ENCODE measurements at places on chromosomes 7 and 10.

DNA sequence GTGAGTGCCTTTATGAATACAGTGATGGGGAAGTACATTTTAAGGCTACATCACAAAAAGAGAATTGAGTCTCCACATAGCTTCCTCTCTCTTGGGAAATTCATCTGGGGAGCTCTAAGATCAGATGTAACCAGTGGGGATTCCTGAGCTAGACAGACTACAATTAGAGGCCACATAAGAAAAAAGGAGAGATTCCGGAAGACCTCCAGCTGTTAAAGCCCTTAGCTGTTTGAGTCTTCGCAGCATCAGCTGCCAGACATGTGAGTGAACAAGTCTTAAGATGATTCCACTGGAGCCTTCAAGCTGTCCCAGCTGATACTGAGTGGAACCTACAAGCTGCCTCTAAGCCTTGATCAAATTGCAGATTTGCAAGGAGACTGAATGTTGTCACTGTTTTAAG is 448.5 kb downstream of the NXPH1 start:
- no peak for DNase-seq

GRCh38 chr10:69394020-69394419 is 22.7 kb downstream of the TACR2 start:
- DNase-seq = no peak

DNA sequence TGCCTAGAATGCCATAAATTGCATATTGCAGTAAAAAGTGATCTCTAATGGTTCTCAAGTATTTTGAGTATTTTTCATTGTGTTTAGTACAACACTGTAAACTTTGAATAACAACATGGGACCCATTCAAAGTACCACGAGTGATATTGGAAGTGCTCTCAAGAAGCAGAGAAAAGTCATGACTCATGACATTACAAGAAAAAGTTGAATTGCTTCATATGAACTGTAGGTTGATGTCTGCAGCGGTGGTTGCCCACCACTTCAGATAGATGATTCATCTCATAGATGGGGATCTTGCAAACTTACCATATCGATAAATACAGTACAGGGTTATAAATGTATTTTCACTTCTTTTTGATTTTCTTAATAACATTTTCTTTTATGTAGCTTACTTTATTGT is 33.9 kb downstream of the ENTPD1 start:
- DNase-seq = peak; percentile 27

GRCh38 chr10:34627331-34627730 is 187.8 kb downstream of the PARD3 start:
- DNase-seq = peak; percentile 11

GRCh38 chr10:102504179-102504975 is 605 bp downstream of the SUFU start:
- peak; percentile 76 for DNase-seq

GRCh38 chr7:146116521-146117222 is at the start of gene CNTNAP2:
TSS of gene CNTNAP2 (plus strand) at chr7:146116801. CDS start at chr7:146116877, 76 bp downstream.
- DNase-seq = no peak

DNA sequence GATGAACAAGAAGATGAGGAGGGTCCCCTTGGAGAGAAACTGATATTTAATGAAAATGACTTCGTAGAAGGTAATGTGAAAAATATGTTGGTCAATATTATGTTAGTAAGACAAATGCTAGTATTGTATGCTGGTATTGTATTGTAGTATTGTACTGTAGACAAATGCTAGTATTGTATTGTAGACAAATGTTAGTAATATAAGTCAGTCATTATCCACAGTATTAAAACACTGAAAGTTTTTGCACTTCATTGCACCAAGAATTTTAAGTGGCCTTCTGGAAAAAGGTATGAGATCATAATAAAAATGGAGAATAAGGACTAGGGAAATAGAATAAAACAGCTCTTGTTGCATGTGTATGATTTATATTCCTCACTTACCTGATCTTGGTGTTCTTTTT is 17.5 kb downstream of the CSGALNACT2 start:
- DNase-seq = no peak

GRCh38 chr10:44989597-44990301 is 11.0 kb upstream of the ZNF22 start:
- no peak for DNase-seq

GRCh38 chr7:150665896-150666295 is 19.6 kb upstream of the GIMAP2 start:
- peak; percentile 1 for DNase-seq

DNA sequence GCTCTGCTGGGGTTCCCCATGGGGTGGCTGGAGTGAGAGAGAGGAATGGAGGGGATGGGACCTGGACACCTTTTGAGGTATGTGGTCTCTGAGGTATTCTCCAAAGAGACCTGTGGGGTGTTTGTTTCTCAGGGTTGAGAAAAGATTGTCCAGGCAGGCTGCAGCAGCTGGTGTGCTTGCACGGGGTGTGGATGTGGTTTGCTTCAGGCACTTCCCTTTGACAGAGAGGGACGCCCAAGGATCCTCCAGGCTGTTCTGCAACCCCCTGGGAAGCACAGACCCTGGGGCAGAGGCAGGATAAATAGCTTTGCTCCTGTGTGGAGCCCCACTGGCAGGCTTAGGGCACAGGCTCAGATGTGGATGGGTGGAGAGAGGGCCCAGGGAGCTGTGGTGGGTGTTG is 115.1 kb upstream of the AGK start:
- DNase-seq = no peak

DNA sequence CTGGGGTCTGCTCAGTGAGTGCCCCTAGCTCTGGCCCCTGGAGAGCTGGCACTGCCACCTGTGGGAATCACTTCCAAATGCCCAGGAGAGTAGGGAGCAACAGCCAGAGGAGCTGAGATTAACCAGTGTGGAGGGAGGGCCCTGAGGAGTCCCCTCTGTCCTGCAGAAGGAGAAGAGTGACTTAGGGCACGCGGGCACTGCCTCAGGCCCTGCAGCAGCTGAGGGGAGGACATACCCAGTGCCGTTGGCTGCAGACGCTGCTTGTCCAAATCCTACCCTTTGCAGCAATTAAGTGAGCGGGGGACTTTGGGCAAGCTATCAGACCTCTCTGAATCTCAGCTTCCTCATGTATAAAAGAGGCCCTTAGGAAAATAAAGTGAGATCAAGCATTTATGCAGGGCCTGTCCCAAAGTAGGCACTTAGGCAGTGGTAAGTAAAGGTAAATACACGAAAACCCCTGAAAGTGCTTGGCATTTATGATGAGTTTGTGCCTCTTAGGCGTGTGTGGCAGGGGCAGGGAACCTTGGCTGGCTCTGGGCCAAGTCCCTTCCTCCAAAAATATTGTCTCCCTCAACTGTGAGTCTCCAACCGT is 16.9 kb downstream of the PRF1 start:
- no peak for DNase-seq

DNA sequence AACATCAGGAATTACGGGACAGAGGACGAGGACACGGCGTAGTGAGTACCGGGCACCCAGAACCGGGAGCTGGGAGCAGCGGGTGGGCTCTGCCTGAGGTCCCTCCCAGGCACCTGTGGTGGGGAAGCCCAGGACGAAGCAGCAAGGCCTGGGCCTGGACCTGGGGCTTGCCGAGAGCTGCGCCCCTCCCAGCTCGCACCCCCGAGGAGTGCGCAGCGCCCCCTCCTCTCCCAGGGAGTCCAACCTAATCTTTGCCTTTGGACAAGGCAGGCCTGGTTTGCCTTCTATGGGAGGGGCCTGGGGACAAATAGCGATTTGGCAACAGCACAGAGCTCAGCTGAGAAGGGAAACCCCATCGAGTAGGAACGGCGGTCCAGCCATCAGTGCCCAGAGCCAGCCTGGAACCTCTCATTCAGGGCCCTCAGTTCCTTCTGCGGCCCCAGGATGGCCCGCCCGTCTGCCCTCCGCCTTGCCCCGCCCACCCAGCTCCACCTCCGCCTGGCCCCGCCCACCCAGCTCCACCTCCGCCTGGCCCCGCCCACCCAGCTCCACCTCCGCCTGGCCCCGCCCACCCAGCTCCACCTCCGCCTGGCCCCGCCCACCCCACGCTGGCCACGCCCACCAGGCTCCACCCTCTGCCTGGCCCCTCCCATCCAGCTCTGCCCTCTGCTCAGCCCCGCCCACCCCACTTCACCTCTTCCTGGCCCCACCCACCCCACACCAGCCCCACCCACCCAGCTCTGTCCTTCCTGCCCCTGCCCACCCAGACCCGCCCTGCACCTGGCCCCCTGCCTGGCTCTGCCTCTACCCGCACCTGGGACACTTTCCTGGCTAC is 32.5 kb upstream of the KNDC1 start:
- peak; percentile 33 for DNase-seq

- DNase-seq = no peak
Measured at GRCh38 chr7:12488341-12488740, 82.2 kb upstream of the SCIN start.

DNA sequence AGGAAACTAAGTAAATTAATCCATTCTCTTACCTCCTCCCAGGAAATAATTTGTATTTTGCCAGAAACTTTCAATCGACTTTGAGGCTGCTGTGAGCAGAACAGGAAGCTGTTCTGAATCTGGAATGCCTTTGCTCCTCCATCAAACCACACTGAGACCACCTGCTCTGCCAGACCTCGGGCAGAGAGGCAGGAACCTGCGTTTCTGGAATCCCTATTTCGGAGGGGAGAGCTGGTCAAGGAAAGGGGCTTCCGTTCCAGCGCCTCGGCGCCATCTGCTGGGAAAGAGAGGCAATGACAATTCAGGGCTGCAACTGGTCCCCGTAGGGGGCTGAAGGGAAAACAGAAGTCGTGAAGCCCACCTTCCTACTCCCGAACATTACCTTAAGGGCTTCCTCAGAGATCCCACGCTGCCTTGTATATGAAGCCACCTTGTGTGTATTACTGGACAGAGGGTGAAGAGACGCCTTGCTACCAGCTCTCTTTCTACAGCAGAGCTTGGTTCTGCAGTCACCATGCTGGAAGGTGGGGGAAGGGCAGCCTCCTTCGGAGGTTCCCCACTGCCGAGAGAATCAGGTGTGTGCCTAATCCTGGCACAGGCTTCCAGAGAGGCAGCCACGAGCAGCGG is 31.2 kb downstream of the ZNF467 start:
- DNase-seq = peak; percentile 73

- DNase-seq = no peak
Measured at GRCh38 chr10:113562069-113562468, 9.2 kb downstream of the HABP2 start.

GRCh38 chr10:63671317-63671937 is 150.2 kb downstream of the REEP3 start:
- no peak for DNase-seq

DNA sequence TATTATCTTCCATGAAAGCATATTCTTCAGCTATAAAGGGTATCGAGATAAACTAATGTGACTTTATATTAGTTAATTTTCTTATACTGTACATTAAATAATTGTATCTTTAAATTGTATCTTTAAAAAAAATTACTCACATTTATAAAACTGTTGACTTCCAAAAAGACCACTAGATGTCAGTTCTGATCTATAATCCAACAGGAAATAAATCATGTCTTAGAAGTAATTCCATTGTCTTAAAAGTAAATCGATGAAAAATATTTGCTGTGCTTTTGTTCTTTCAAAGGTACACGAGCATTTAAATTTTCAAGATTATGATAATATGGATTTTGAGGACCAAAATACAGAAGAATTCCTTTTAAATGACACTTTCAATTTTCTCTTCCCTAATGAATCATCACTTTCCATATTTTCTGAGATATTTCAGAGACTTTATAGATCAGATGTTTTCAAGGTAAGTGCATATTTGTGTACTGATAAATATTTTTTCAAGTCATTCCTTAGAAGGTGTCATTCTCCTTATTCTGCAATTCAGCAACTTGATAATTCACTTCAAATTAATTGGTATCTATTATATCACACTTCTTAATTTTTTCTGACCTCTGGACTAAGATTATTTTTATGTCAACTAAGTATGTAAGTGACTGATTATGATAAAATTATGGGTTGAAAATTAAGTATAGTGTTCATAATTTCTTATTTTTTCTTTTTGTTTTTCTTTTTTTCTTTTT is 138.5 kb downstream of the CPED1 start:
- peak; percentile 16 for DNase-seq

DNA sequence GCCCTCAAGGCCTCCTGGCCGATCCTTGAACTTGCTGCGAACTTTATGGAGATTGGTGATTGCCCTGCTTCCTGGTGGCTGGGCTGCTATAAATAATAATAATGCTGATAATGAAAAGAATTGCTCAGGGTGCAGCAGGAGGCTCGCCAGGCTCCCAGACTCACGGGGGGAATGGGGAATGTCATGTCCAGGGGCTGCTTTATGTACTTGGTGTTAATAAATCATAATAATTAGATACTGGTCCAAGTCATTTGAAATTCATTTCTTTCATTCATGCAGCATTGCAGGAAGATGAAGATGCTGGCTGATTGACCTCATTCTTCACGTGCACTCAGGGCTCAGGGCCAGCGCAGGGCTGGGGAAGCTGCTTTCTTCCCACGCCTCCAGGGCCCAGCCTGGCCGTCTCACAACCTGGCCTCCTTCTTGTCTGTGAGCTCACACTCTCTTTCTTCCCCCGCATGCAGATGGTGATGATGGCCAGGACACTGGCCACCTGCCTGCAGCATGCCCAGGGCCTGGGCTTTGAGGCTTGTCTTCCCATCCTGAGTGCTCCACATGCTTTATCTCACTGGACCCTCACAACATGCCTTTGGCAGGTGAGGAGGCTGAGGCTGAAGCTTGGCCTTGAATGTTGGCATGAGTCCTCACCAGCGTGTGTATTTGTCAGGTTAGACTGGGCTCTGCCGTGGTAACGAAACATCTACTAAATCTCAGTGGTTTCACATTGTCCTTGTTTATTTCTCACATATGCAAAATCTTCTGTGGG is 138.4 kb upstream of the TNS3 start:
- no peak for DNase-seq

GRCh38 chr7:97008275-97008917 is 3.0 kb downstream of the DLX6 start:
- DNase-seq = no peak

DNA sequence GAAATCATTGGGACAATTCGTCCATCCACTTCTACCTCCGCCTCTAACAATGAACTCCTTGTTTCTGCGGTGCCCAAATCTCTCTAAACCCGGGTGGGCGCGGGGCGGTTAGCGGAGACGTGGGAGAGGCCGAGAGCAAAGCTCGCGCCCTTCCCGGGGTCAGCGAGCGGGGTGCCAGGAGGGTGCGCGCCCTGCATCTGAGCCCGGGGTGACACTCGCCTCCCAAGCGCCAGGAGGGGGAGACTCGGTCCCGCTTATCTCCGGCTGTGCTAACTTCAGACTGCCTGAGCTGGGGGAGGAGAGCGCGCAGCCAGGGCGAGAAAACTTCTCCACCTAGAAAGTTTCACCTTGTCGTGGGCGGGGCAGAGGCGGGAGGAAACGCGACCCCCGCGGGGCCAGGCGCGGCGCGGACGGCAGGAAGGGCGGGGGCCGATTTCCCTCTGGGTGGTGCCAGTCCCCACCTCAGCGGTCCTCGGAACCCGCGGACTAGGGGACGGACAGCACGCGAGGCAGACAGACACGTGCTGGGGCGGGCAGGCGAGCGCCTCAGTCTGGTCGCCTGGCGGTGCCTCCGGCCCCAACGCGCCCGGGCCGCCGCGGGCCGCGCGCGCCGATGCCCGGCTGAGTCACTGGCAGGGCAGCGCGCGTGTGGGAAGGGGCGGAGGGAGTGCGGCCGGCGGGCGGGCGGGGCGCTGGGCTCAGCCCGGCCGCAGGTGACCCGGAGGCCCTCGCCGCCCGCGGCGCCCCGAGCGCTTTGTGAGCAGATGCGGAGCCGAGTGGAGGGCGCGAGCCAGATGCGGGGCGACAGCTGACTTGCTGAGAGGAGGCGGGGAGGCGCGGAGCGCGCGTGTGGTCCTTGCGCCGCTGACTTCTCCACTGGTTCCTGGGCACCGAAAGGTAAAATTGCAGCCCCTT is at the start of gene MET:
Gene MET, plus strand, starts transcription at position 516 of the 915 bp plus-strand sequence. CDS start 26,889 bp downstream, outside the sequence.
- peak; percentile 14 for DNase-seq

- DNase-seq = no peak
Measured at GRCh38 chr10:61110936-61111335, 167.0 kb upstream of the RHOBTB1 start.

GRCh38 chr7:32511791-32512190 is 16.5 kb downstream of the AVL9 start:
- DNase-seq = no peak

GRCh38 chr7:30627026-30627425 is 32.3 kb downstream of the GARS1 start:
- no peak for DNase-seq

All from OCI-M1 (cell line).